ENCODE measurements at places on chromosomes 3 and 15. TPM values are rescaled to one million over a fixed set of nuclear protein-coding genes. Genes with fewer than 3 reads are reported as not detected.

MYO5C gene
- not detected for total RNA-seq

CCR3 gene
- not detected for total RNA-seq

DUOX1 gene
- not detected for total RNA-seq

USP4 gene
- 30.3 TPM for total RNA-seq

ZNF774 gene
- 0.07 TPM for total RNA-seq

POLQ gene
- total RNA-seq, result 7.4 TPM

CXCR6 gene
- total RNA-seq, result not detected

A4GNT gene
- total RNA-seq, result not detected

NRG4 gene
- 1.1 TPM for total RNA-seq

ALDH1A2 gene
- total RNA-seq, result 0.99 TPM

TMEM158 gene
- total RNA-seq, result 17.0 TPM

FAM81A gene
- not detected for total RNA-seq

ARRDC4 gene
- total RNA-seq, result 13.4 TPM

FETUB gene
- total RNA-seq, result not detected

IMPDH2 gene
- total RNA-seq, result 304 TPM

BFSP2 gene
- not detected for total RNA-seq

SCG5 gene
- not detected for total RNA-seq

TGM4 gene
- total RNA-seq, result not detected

COL7A1 gene
- 1.3 TPM for total RNA-seq

GOLGA6D gene
- total RNA-seq, result not detected

DGKG gene
- total RNA-seq, result 2.6 TPM

PRSS50 gene
- total RNA-seq, result not detected

CCDC13 gene
- total RNA-seq, result 0.59 TPM

TYRO3 gene
- 12.2 TPM for total RNA-seq

DAZL gene
- total RNA-seq, result not detected

DNAJA4 gene
- not detected for total RNA-seq

EXOG gene
- total RNA-seq, result 5.0 TPM

FBXO40 gene
- total RNA-seq, result not detected

LMAN1L gene
- total RNA-seq, result not detected

TJP1 gene
- total RNA-seq, result 56.9 TPM

MUC20 gene
- not detected for total RNA-seq

CHRM5 gene
- total RNA-seq, result not detected

CD96 gene
- not detected for total RNA-seq

ANKRD63 gene
- total RNA-seq, result not detected

OR5K2 gene
- not detected for total RNA-seq

BBX gene
- 18.8 TPM for total RNA-seq

JMJD7 gene
- total RNA-seq, result 7.6 TPM

TFDP2 gene
- 70.6 TPM for total RNA-seq

AMIGO3 gene
- not detected for total RNA-seq

RNU5B-1 gene
- total RNA-seq, result not detected

CYP1A2 gene
- 0.23 TPM for total RNA-seq

FAM107A gene
- 40.7 TPM for total RNA-seq

PPM1L gene
- total RNA-seq, result not detected

PGBD4 gene
- 0.76 TPM for total RNA-seq

TERC gene
- total RNA-seq, result 149 TPM
